ENCODE measurements at places on chromosomes 3 and 15.

- DNase-seq, result no peak
These were observed 839.8 kb downstream of the NTRK3 start for GRCh38 chr15:87416591-87417257.

- DNase-seq, result no peak
These were observed 74.6 kb downstream of the UBE2E2 start for GRCh38 chr3:23277688-23278087.

DNA sequence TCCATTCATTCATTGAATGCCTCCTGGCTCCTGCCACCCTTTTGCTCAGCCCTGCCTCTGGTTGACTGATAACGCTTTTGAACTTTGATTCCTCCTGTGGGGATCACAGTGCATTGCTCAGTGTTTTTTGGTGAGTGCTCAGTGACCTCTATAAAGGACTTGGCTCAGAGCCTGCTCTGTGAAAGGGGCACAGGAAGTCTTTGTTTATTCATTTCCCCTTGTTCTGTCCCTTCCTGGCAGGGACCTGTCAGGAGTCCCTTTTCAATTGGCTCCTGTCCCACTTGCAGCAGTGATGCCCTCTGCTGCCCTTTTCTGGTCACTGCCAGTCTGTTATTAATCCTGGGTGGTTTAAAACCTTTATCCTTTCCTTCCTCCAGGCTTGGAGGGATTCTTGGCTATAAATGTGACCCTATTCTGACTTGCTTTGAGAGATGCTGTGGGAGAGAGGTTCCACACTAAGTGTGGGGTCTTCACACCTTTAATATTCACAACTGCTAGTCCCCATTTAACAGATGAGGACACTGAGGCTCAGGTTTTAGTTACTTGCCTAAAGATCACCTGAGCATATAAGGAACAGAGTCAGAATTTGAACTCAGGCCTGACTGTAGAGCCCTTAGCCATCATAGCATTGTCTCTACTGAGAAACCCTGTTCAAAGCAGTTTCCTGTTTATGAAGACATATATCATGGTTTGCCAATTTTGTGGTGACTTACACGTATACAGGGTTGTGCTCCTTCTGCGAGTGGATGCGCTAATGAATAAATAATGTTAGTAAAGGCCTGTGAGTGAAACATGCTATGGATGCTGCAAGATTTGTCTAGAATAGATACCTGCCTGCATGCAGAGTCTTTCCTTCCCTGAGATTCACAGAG, 23.2 kb upstream of the TATDN2 start:
- peak; percentile 93 for DNase-seq

DNA sequence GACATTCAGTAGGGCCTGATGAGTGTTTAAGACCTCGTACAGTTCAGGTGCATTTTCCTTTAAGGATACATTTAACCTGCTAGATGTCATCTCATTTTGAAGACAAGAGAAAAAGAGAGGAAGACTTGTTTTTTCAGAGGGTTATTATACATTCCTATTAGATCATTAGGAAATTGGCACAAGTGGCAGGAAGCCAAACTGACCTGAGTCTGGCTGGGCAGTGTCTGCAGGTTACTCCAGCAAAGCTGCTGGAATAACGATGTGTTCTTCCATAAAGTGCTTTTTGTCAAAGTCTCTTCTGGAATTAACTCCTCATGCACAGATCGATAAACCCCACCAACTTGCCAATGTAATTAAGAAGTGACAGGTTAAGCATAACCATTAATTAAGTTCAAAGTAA, 396.4 kb upstream of the TPRG1 start:
- peak; percentile 62 for DNase-seq

DNA sequence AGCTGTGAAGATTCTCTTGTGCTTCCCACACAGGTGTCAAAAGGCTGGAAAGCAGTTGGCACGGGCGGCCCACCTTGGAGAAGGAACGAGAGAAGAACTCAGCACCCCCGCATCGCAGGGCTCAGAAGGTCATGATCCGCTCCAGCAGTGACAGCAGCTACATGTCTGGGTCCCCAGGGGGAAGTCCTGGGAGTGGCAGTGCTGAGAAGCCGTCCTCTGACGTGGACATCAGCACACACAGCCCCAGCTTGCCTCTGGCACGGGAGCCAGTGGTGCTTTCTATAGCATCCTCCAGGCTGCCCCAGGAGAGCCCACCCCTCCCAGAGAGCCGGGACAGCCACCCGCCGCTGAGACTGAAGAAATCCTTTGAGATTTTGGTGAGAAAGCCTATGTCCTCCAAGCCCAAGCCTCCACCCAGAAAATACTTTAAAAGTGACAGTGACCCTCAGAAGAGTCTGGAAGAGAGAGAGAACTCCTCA, 31.4 kb downstream of the STARD5 start:
- DNase-seq, result no peak

DNA sequence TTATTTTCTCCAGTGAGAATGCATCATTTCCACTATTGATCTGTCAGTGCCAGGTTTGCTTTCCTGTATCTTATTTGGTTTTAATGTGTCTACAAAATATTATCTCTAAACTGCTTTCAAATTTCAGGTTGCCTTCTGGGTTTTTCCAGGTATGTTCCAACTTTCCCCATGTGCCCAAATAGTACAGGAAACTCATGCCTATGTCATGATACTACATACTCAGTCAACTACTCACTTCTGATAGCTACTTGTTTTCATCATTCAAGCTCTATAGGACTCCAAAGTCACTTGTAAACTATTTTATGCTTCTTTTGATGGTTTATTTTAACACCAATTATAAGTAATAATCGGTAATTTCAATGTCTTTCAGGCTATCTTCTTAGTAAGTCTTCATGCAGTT, 134.8 kb upstream of the TTC14 start:
- DNase-seq, result no peak

GRCh38 chr15:92157666-92158298, 235.9 kb upstream of the ST8SIA2 start:
- no peak for DNase-seq

GRCh38 chr15:100301910-100302431, 39.8 kb downstream of the ADAMTS17 start:
- no peak for DNase-seq

DNA sequence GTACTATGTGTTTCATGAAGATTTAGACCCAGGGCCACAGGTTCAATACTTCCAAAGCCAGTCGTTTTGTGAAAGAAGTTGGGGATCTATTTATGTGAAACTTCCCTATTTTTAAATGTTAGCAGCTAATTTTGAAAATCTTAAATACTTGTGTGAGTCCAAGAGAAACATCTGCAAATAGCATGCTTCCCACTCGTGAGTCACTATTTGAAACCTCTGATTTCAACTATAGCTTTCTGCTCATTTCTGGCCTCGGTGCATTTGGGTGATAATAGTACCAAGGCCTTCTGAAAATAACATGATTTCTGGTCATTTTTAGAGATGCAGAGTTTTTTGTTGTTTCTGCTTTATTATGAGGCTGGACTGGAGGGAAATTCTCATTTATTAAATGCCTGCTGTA, 110.0 kb downstream of the OPA1 start:
- no peak for DNase-seq

DNA sequence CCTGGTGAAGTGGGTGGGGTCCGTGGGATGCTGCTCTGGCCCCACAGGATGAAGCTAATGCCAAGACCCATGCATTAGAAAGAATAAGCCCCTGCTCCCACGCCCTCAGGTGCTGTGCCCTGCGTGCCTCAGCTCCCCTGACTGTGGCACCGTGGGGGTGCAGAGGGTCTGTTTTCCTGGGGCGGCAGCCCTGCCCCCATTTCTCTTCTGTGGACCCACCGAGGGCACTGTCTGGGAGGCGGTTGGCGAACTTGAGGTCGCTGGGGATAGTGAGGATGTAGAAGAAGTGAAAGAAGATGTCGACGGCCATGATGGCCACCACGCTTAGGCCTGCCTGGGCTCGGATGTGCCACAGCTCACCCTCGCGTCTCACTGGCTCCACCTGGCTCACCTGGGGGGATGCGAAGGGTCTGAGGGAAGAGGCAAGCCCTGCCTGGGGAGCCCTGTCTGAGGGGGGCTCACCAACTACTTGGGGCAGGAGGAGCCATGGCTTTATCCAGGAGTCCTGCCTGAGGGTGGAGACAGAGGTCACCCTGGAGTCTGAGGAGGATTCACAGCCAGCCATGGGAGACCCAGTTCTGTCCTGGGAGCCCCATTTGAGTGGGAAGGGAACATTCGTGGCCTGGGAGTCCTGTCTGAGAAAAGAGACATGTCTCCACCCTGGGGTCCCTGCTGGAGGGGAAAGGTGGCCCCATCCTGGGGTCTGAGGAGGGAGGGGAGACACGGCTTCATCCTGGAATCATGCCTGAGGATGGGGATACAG, 5.1 kb downstream of the HHATL start:
- peak; percentile 24 for DNase-seq

DNA sequence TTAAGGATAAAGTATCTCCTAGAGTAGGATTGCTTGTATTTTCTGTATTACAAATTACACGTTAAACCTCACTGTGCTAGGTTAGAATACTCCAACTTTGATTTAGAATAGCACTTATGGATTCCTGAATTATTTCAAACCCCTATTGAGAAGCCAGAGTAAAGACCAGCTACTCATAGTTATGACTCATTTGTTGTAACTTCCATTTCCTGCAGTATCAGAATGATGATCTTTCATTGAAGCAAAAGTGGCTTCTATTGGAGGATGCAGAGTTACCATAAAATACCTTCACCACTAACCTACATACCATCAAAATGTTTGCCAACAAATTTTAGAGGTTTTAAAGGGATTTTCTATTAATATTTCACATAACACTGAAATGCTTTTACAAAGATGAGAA, 1322.7 kb upstream of the ALCAM start:
- DNase-seq, result no peak

- DNase-seq, result no peak
These were observed 28.1 kb upstream of the FURIN start for GRCh38 chr15:90840157-90840855.

GRCh38 chr3:143002083-143002712, 828 bp downstream of the U2SURP start:
- DNase-seq, result no peak

DNA sequence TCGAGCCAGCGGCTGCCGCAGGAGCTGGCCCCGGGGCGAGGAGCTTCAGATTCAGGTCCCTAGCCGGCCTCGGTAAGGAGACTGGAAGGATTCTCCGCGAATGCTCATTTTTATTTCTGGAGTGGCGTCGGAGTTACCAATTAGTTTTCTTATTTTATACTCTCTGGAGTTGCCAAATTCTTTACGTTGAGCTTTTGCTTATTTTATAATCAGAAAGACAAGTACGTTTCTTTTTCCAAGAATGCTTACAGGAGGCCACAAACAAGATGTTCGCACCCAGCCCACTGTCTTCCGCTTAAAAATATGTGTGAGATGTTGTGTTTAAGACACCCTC, 453 bp upstream of the GPR156 start:
- no peak for DNase-seq

- DNase-seq, result no peak
These were observed 11.7 kb downstream of the EBLN2 start for GRCh38 chr3:73073091-73073707.

DNA sequence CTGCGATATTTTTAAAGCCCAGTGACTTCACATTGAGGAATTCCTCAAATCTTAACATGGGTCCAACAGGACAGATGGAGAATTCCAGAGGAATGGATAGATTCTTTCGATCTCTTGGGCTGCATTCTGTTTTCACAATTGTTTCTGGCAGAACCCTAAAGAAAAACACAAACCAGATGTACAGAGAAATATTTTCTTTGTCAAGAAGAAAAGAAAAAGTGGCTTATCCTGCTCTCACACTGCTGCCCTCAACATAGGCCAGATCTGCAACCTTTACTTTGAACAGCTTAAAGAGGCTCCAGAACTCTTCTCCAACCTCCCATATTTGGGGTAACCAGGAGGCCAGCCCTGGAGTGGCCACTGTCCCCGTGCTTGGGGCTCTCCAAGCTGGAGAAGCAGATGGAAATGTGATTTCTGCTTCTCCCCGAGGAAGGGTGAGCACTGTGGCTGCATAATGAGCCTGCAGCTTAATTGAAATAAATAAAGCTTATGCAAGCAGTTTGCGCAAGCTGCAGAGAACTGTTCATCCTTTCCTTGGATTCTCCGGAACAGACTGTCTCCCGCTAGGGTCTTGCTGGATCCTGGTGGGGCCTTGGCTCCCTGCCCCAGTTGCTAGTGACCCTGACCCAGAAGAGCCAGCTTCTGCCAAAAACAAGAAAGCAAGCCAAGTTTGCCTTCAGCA, 453.2 kb upstream of the PROK2 start:
- no peak for DNase-seq

DNA sequence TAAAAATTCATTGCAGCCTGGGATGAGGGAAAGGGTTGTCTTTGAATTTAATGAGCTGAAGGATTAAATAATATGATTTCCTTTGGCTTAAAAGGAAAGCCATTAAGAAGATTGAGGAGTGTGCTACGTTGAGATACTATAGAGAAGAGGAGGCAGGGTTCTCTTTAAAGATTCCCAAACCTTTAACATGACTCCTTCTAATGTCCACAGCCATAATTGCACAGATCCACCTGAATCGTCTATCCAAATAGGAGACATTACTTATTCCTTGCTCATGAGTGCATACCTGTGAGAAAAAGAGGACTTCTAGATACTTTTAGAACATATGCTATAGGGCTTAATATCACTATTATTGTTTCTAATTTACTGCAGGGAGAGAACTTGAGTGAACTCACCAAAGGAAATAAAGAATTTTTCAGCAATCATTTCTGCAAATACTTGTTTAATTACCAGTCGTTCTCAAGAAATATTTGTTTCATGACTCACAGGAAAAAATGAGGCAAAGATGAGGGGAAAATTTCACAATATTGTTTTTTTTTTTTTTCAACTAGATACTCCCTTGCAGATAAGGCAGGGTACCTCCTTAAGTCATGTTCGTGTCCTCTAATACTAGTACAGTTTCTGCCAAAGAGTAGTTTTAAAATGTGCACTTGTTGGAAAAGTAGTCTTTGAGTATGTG, 8.9 kb upstream of the SUCNR1 start:
- DNase-seq, result no peak

GRCh38 chr3:58462829-58463180, 29.1 kb upstream of the KCTD6 start:
- no peak for DNase-seq

GRCh38 chr15:67116742-67117141, 51.3 kb downstream of the SMAD3 start:
- no peak for DNase-seq

DNA sequence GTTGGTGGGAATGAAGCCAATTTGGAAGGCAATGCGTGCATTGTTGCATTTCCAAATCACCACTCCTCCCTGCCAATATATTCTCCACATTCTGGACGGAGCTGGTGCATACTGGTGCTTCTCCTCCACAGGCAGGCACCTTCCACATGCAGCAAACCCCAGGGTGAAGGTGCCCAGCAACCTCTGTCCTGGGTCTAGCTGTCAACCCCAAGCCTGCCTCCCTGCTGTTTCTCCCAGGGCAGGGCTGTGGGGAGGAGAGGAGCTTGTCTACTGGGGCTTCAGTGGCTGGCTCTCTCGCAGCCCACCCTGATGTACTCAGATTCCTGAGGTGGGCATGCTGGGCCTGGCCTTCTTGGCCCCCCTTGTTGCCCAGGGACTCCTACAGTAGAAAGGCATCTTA, 20.1 kb downstream of the GASK1A start:
- DNase-seq, result peak; percentile 60

- DNase-seq, result no peak
These were observed 8.9 kb downstream of the DNAJC19 start for GRCh38 chr3:180980611-180981010.

DNA sequence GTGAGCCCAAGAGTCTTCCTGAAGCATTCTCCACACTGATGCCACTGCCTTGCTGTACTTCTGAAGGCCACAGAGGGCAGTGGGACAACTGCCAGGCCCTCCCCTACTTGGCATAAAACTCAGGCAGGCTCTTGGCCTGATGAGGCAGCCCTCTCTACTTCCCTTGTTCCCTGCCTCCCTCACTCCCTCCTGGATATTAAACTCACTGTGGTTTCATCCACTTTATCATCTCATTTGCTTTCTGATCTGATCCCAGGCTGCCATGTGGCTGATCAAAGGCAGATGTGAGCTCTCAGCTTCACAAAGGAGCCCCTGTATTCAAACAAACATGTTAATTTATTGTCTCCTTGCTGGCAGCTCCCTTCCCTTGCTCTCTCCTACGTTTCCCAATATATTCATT, 533.5 kb downstream of the IGSF11 start:
- DNase-seq, result peak; percentile 49

Data from left lobe of liver (tissue), 2 donors.